Activated CD4-positive, alpha-beta T cell treated with anti-CD3 and anti-CD28 coated beads, Interleukin-2, amount 10 ng/mL, durations not matched to agents 24 days and 14 days (primary cell): ENCODE measurements at places on chromosomes 7 and 10.
A peak's percentile ranks its signal among the peaks of the same experiment; 100 is the strongest.

DNA sequence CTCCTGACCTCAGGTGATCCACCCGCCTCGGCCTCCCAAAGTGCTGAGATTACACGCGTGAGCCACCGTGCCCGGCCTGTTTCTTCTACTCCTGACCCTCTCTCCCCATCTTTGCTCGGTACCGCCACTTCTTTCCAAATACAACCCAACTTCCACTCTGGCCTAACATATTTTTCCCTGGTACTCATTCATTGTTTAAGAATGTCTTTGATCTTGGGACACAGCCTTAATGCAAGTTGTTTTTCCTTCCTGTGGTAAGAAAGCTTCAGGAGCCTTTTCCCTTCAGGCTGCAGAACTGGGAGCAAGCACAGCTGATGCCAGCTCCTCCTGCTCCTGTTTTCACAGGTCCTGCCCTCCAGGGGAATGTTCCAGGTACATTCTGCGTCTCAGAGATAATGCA is 13.7 kb downstream of the CALML3 start:
- peaks cover 5% of the 10 kb centered on the region for H3K27me3 ChIP-seq
- no peaks in the 10 kb centered on the region for H3K4me1 ChIP-seq
- DNase-seq, result no peak
- H3K27ac ChIP-seq, result no peak overlapping the region
- H3K36me3 ChIP-seq, result no peaks in the 10 kb centered on the region
- H3K4me3 ChIP-seq, result no peak overlapping the region

DNA sequence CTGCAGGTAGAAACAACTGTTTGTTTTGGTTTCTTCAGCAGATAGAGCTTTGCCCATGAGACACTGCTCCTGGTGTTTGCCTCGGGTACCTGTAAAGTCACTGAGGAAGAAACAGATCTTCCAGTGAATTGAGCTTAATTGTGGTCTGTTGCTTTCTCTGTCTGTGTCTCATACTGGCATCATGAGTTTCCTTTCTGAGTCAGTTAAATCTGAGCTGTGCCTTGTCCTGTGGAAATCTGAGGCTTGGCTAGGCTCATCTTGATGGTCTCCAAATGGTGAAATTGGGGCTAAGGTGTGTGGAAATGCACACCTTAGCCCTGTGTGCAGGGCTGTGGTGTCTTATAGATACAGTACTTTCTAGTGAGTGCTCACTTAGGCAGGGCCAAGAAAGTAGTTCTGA is 67.4 kb downstream of the GBF1 start:
- H3K27me3 ChIP-seq, result no peaks in the 10 kb centered on the region
- H3K27ac ChIP-seq, result no peak overlapping the region
- H3K4me1 ChIP-seq, result peaks cover 36% of the 10 kb centered on the region
- H3K4me3 ChIP-seq, result no peak overlapping the region

DNA sequence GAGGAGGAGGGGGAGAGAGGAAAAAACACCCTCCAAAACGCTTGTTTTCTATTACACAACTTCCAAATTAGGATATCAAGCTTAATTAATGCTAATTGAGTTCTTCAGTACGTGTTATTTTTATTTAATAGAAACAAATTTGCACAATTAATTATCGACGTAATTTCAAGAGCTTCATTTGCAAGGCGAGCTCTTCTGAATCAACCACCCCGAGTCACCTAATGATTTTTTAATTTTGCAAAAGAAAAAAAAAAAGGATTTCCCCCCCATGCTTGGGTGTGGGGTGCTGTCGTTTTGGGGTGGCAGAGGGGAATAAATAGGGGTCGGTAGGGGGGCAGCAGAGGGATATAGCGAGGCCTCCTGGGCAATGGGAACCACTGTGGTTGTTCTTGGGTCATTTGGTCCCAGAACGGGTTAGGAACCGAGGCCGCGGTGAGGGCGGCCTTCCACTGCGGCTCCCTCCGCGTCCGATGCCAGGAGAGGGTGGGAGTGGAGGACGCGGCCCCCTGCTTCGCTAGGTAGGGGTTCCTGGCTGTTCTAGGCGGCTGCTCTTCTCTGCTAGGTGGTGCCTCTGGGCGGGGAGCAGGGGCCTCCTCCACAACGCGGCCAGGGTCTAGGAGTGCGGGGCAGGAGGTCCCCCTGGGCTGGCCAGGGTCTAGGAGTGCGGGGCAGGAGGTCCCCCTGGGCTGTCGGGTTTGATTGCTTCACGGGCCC is 7.3 kb downstream of the UNCX start:
- H3K4me3 ChIP-seq, result no peak overlapping the region
- peaks cover 2% of the 10 kb centered on the region for H3K36me3 ChIP-seq
- H3K4me1 ChIP-seq, result peaks cover 2% of the 10 kb centered on the region
- no peak for DNase-seq
- H3K27me3 ChIP-seq, result peaks cover 58% of the 10 kb centered on the region

DNA sequence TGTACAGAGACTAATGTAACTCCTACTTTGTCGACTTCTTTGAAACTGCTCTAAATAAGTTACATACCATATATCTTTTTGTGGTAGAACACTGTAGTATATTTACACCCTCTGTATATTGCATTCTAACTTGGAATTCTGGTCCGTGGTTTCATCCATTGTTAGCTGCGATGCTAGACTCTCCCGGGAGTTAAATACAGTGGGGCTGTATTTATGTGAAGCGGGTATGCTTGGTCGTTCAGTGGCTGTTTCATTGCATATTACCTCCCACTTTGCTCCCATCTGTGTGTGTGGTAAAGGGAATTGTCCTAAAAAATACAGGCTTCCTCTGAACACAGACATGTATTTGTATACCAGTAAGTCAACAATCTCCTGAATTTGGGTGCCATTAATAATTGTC is 231.1 kb downstream of the SLC25A13 start:
- peaks cover 32% of the 10 kb centered on the region for H3K27me3 ChIP-seq
- DNase-seq, result no peak
- H3K27ac ChIP-seq, result no peak overlapping the region
- H3K4me3 ChIP-seq, result no peak overlapping the region

- no peak overlapping the region for H3K27ac ChIP-seq
- H3K4me3 ChIP-seq, result no peak overlapping the region
- H3K4me1 ChIP-seq, result peaks cover 7% of the 10 kb centered on the region
These were observed 13.2 kb downstream of the RASGEF1A start for GRCh38 chr10:43253461-43254198.

- no peak overlapping the region for H3K27ac ChIP-seq
- H3K27me3 ChIP-seq, result peaks cover 38% of the 10 kb centered on the region
- peaks cover 8% of the 10 kb centered on the region for H3K4me1 ChIP-seq
- no peaks in the 10 kb centered on the region for H3K36me3 ChIP-seq
- peak overlapping the region; percentile 74 for H3K4me3 ChIP-seq
These were observed 2.6 kb upstream of the MUC12 start for GRCh38 chr7:100966542-100967291.

- no peak for DNase-seq
- H3K4me1 ChIP-seq, result no peaks in the 10 kb centered on the region
- no peak overlapping the region for H3K4me3 ChIP-seq
- peaks cover 11% of the 10 kb centered on the region for H3K27me3 ChIP-seq
- H3K36me3 ChIP-seq, result no peaks in the 10 kb centered on the region
These were observed 125.9 kb downstream of the JAZF1 start for GRCh38 chr7:28054531-28055160.

GRCh38 chr10:110793886-110794285 is 77.8 kb upstream of the PDCD4 start:
- H3K36me3 ChIP-seq, result no peaks in the 10 kb centered on the region
- no peak overlapping the region for H3K27ac ChIP-seq
- H3K4me3 ChIP-seq, result no peak overlapping the region
- H3K4me1 ChIP-seq, result peaks cover 10% of the 10 kb centered on the region
